ENCODE measurements at places on chromosomes 2 and 18. TPM values are rescaled to one million over a fixed set of nuclear protein-coding genes. Genes with fewer than 3 reads are reported as not detected.

Gene COX7A2L
- 59.3 TPM for total RNA-seq

Gene CHST9
- total RNA-seq, result 2.2 TPM

Gene SP100
- total RNA-seq, result 168 TPM

Gene THUMPD2
- total RNA-seq, result 6.4 TPM

Gene TUBA4A
- 20.6 TPM for total RNA-seq

Gene SLC14A1
- not detected for total RNA-seq

Gene LRP1B
- total RNA-seq, result 4.5 TPM

DNA sequence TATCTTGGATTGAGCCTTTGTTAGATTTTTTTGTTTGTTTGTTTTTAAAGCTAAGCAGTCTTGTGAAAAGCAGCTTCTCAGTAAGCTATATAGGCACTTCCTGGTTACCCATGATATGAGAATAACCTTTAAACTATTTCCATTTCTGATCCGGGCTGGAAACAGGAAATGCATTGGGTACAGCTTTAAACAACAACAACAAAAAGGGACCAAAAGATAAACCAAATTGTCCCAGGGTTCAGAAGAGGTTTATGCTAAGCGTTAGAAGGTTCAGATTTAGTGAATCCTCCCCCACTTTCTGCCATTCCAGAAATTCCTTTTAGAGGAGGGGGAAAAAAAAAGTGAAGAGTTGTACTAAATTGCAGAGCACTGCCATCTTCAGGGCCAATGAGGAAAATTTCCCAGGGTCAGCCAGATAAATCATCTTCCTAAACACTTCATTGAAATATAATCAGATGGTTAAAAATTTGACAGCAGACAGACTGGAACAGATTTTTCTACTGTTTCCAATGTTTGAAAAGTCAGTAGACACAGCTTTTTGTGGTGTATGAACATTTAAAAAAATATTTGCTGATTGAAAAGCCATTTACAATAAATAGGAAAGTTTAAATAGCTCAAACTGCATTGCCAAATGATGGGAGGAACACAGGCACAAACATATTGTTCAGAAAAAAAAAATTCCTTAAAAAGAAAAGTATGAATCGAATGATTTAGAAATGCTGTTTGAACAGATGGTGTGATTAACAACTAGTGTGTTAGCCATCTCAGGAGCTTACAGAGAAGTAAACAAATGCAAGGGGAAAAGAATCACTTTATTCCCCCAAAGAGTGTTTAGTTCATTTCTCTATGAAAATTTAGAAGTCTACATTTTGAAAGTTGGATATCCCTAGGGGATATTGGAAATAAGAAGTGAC lies 189.9 kb upstream of the TANK start:
- DNase-seq, result peak; percentile 88
- peak overlapping the region; percentile 58 for H3K27ac ChIP-seq
- no peak overlapping the region for H3K4me3 ChIP-seq
- no peaks in the 10 kb centered on the region for H3K4me1 ChIP-seq
- no peaks in the 10 kb centered on the region for H3K27me3 ChIP-seq

- no peaks in the 10 kb centered on the region for H3K36me3 ChIP-seq
- H3K27ac ChIP-seq, result no peak overlapping the region
- H3K27me3 ChIP-seq, result peaks cover 89% of the 10 kb centered on the region
- H3K4me3 ChIP-seq, result peak overlapping the region; percentile 47
Measured at GRCh38 chr2:104854498-104855220, 744 bp downstream of the POU3F3 start.

DNA sequence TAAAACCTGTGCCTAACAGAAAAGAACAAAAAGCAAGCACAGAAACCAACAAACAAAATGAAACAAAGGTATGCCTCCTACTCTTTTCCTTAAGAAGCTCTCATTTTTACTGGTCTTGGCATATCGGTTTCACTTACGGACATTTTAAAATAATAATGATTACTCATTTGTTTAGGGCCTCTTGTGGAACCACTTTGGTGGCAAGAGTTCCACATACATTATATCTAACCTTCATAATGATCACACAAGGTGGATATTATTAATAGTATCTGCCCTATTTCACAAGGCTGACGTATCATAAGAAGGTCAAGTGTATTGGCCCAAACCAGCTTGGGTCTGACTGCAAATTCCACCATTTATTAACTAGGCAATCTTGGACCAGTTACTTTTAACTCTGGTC lies 304.7 kb downstream of the TCF4 start:
- H3K4me3 ChIP-seq, result no peak overlapping the region
- H3K4me1 ChIP-seq, result peaks cover 6% of the 10 kb centered on the region
- DNase-seq, result no peak
- H3K27me3 ChIP-seq, result no peaks in the 10 kb centered on the region
- no peaks in the 10 kb centered on the region for H3K36me3 ChIP-seq

DNA sequence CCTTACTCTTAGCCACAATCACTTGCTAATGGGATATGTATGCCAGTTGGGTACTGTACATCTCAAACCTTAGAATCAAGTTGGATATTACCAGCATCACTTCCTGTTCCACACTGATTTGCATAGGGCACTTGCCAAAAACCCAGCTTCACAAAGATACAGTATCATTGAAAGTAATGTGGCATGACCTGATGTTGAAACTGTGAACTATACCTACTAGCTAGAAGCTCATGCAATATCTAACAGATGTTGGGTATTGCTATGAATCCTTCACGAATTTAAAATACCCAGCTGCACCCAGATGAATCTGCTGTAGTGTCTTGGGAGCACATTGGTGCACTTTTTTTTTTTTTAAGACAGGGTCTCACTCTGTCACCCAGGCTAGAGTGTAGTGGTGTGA lies 6.5 kb upstream of the STAMBP start:
- DNase-seq, result no peak
- no peaks in the 10 kb centered on the region for H3K36me3 ChIP-seq
- no peaks in the 10 kb centered on the region for H3K4me1 ChIP-seq
- no peak overlapping the region for H3K4me3 ChIP-seq
- H3K27ac ChIP-seq, result no peak overlapping the region
- H3K27me3 ChIP-seq, result no peaks in the 10 kb centered on the region

- peak; percentile 73 for DNase-seq
- no peak overlapping the region for H3K4me3 ChIP-seq
- no peaks in the 10 kb centered on the region for H3K27me3 ChIP-seq
- H3K4me1 ChIP-seq, result no peaks in the 10 kb centered on the region
- peaks cover 39% of the 10 kb centered on the region for H3K36me3 ChIP-seq
Measured at GRCh38 chr2:10659898-10660568, 29.7 kb downstream of the NOL10 start.

- H3K36me3 ChIP-seq, result no peaks in the 10 kb centered on the region
- no peak for DNase-seq
- no peak overlapping the region for H3K27ac ChIP-seq
- no peak overlapping the region for H3K4me3 ChIP-seq
- H3K27me3 ChIP-seq, result no peaks in the 10 kb centered on the region
Measured at GRCh38 chr2:37873229-37873628, 51.9 kb upstream of the RMDN2 start.

DNA sequence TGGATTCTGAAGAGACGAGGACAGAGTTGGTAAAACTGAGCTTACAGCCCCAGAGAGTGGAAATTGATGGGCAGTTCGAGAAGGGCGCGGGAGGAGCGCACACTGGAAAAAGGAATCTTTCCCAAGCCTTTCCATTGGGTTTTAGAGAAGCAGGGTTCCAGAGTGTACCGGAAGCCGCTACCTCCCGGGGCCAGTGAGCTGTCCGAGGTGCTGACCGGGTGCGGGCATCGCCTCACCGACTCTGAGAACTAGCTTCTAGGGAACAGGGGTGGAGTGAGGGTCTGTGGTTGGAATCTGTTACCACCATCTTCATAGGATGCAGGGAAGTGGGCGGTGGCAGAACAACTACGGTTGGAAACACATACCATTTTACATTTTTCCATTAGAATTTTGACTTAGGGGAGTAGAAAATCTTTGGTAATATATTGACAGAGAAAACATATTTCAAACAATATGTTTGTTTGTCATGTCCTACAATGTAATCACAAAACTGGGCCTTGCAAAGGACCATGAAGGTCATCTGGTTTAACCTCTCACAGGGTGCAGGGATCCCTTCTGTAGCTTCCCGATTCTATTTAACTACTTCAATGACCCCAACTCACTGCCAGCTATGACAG lies 724 bp downstream of the NMS start:
- no peak overlapping the region for H3K27ac ChIP-seq
- no peak overlapping the region for H3K4me3 ChIP-seq
- H3K4me1 ChIP-seq, result no peaks in the 10 kb centered on the region
- no peaks in the 10 kb centered on the region for H3K36me3 ChIP-seq
- H3K27me3 ChIP-seq, result peaks cover 5% of the 10 kb centered on the region

DNA sequence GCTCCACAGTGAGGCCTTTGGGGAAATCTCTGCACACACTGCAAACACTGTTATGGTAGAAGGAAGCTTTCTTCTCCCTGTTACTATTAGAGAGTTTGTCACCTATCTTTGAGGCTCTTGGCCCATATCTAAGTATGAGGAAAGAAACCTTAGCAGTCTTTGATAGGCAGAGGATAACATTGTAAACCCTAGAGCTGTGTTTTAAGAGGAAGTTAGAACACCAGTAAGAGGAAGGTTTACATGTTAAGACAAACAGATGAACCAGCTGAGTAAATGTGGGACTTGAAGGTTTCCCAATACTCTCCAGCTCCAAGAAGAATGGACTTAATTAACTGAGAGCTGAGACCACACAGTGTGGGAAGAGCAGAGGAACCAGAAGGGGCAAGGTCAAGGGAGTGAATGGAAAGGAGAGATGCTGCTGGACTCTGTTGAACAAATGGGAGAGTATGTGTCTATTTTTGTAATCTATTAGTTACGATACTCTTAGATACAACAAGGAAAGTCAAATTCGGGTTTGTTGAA lies 257.0 kb downstream of the DPP10 start:
- H3K27me3 ChIP-seq, result no peaks in the 10 kb centered on the region
- no peaks in the 10 kb centered on the region for H3K4me1 ChIP-seq
- H3K4me3 ChIP-seq, result no peak overlapping the region
- H3K36me3 ChIP-seq, result no peaks in the 10 kb centered on the region

DNA sequence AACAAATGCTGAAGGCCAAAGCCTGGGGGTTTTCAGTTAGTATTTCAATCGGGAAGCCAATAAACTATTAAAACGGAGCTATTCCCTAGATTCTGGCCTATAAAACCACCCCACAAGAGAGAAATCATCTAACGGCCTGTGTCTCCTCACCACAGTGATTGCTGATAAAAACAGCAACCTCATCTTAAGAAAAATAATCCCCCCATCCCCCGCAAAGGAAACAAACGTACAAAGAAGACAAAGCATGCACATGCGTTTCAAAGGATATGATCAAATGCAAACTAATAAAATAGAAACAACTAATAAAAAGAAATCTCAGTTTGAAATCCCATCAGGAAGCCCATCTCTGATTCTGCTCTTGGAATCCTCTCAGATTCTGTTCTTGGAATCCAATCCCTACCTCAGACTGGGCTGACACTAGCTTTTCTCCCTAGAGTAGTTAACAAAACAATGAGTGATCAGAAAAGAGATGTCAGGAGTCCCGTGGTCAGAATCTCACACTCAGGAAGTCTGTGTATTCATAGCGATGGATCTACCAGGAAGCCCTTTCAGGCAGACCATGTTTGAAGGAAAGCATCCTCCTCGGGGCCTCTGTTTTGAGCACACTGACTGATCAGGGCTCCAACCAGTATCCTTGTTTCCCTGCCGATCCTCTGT lies 150.7 kb downstream of the THADA start:
- no peak overlapping the region for H3K27ac ChIP-seq
- H3K36me3 ChIP-seq, result no peaks in the 10 kb centered on the region
- H3K4me3 ChIP-seq, result no peak overlapping the region

DNA sequence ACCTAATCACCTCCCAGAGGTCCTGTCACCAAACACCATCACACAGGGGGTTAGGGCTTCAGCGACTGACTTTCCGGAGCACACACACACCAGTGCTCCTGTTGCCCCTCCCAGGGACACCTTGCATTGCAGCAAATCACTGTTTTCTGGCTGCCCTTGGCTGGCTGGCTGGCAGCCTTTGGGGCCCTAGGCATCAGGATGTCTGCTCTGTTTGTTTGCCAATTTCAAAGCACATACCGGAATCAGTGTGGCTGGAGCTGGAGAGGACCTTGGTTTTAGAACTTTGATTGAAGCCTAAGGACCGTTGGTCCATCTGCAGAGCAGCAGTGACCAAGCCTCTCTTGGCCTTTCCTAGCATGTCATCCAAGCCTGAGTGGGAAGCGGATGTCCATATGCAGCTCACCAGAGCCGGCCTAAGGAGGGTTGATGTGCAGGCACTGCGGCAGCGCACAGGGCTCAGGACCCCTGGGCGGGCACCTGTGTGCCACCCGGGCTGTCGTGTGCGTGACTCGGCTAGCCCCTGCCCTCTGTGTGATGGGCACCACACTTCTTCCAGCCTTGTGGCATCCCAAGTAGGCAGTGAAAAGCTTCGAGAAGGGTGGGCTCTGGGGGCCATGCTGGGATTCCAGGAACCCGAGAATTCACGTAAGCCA lies 62.1 kb downstream of the GBX2 start:
- no peaks in the 10 kb centered on the region for H3K36me3 ChIP-seq
- H3K4me3 ChIP-seq, result no peak overlapping the region
- H3K4me1 ChIP-seq, result no peaks in the 10 kb centered on the region
- H3K27me3 ChIP-seq, result no peaks in the 10 kb centered on the region
- no peak overlapping the region for H3K27ac ChIP-seq
- no peak for DNase-seq

- no peaks in the 10 kb centered on the region for H3K27me3 ChIP-seq
- DNase-seq, result no peak
- H3K4me1 ChIP-seq, result no peaks in the 10 kb centered on the region
- no peak overlapping the region for H3K4me3 ChIP-seq
- H3K27ac ChIP-seq, result no peak overlapping the region
Measured at GRCh38 chr2:198880986-198881385, 576.8 kb downstream of the SATB2 start.
